ENCODE measurements at places on chromosomes 13 and 19. TPM values are rescaled to one million over a fixed set of nuclear protein-coding genes. Genes with fewer than 3 reads are reported as not detected.

FARP1 gene
- total RNA-seq, result 177 TPM

PTH2 gene
- not detected for total RNA-seq

MYPOP gene
- total RNA-seq, result 11.4 TPM

ZNF837 gene
- total RNA-seq, result 1.3 TPM

CARS2 gene
- 71.4 TPM for total RNA-seq

ZNF607 gene
- 12.1 TPM for total RNA-seq

GPR4 gene
- total RNA-seq, result not detected

C19orf67 gene
- total RNA-seq, result not detected

DLL3 gene
- total RNA-seq, result 0.96 TPM

OVOL3 gene
- 0.63 TPM for total RNA-seq

FAAP24 gene
- total RNA-seq, result 10.0 TPM

SIGLEC8 gene
- not detected for total RNA-seq

RGS9BP gene
- 0.13 TPM for total RNA-seq

CBLC gene
- total RNA-seq, result not detected

ZNF846 gene
- total RNA-seq, result 3.9 TPM

FUT3 gene
- not detected for total RNA-seq

C2CD4C gene
- 1.8 TPM for total RNA-seq

FBN3 gene
- 0.06 TPM for total RNA-seq

CLEC11A gene
- total RNA-seq, result 59.1 TPM

GPC6 gene
- 23.3 TPM for total RNA-seq

ADAMTSL5 gene
- 0.86 TPM for total RNA-seq

ZNF726 gene
- total RNA-seq, result 0.80 TPM

VSIG10L gene
- 0.69 TPM for total RNA-seq

RASIP1 gene
- 3.8 TPM for total RNA-seq

PDE4C gene
- not detected for total RNA-seq

IL12RB1 gene
- not detected for total RNA-seq

ZNF880 gene
- 3.9 TPM for total RNA-seq

ZNF560 gene
- 5.7 TPM for total RNA-seq

MAP2K7 gene
- total RNA-seq, result 46.1 TPM

ANKLE1 gene
- 17.5 TPM for total RNA-seq

ZNF121 gene
- total RNA-seq, result 59.9 TPM

CD70 gene
- 2.0 TPM for total RNA-seq

CEACAM1 gene
- 0.64 TPM for total RNA-seq

XRCC1 gene
- 69.4 TPM for total RNA-seq

SMIM44 gene
- not detected for total RNA-seq

CCDC8 gene
- 32.1 TPM for total RNA-seq

NLRP11 gene
- 0.52 TPM for total RNA-seq

ZNF737 gene
- total RNA-seq, result 2.7 TPM

ZNF700 gene
- 10.9 TPM for total RNA-seq

EDDM13 gene
- total RNA-seq, result not detected

DNAJC3 gene
- 21.5 TPM for total RNA-seq

ERF gene
- total RNA-seq, result 149 TPM

VSTM2B gene
- not detected for total RNA-seq

LGALS4 gene
- total RNA-seq, result 0.81 TPM

CEACAM20 gene
- 0.15 TPM for total RNA-seq

ZNF772 gene
- total RNA-seq, result 19.4 TPM

SPRED3 gene
- total RNA-seq, result 6.2 TPM

OCEL1 gene
- 8.2 TPM for total RNA-seq

CGB3 gene
- not detected for total RNA-seq

IRS2 gene
- total RNA-seq, result 135 TPM

ZNF135 gene
- total RNA-seq, result 8.2 TPM

WDR18 gene
- 116 TPM for total RNA-seq

PSG6 gene
- not detected for total RNA-seq

JAK3 gene
- total RNA-seq, result 2.4 TPM

RNF113B gene
- not detected for total RNA-seq
